ENCODE measurements at places on chromosomes 6 and 20. TPM values are rescaled to one million over a fixed set of nuclear protein-coding genes. Genes with fewer than 3 reads are reported as not detected.

- peaks cover 7% of the 10 kb centered on the region for H3K27me3 ChIP-seq
- H3K36me3 ChIP-seq, result no peaks in the 10 kb centered on the region
- no peak for DNase-seq
- H3K4me3 ChIP-seq, result no peak overlapping the region
- H3K4me1 ChIP-seq, result peaks cover 11% of the 10 kb centered on the region
- H3K27ac ChIP-seq, result no peak overlapping the region
These were observed 4.3 kb downstream of the CRIP3 start for GRCh38 chr6:43304361-43304760.

GRCh38 chr20:61400499-61400898, 148.4 kb downstream of the CDH4 start:
- DNase-seq, result no peak
- no peaks in the 10 kb centered on the region for H3K27me3 ChIP-seq
- no peak overlapping the region for H3K4me3 ChIP-seq
- H3K4me1 ChIP-seq, result no peaks in the 10 kb centered on the region

DNA sequence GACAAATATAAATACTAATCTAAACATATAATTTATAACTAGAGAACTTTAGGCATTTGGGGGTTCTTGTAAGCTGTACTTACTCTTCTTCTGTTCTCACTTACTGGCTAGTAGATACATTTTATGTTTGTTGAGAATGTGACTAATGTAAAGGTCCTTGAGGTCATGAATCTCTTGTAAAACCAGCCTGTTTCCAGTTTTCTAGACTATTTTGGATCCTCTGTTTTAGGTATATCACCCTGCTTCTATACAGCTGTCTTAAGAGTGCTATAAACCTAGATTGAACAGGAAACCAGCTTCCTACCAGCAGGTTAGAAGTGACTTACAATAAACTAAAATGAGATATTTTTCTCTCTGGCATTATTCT, 134.2 kb downstream of the PLCB4 start:
- H3K4me1 ChIP-seq, result peaks cover 5% of the 10 kb centered on the region
- H3K4me3 ChIP-seq, result no peak overlapping the region
- no peaks in the 10 kb centered on the region for H3K36me3 ChIP-seq

Gene SSTR4
- not detected for total RNA-seq

Gene C6orf15
- not detected for total RNA-seq

Gene TRIM10
- total RNA-seq, result not detected

DNA sequence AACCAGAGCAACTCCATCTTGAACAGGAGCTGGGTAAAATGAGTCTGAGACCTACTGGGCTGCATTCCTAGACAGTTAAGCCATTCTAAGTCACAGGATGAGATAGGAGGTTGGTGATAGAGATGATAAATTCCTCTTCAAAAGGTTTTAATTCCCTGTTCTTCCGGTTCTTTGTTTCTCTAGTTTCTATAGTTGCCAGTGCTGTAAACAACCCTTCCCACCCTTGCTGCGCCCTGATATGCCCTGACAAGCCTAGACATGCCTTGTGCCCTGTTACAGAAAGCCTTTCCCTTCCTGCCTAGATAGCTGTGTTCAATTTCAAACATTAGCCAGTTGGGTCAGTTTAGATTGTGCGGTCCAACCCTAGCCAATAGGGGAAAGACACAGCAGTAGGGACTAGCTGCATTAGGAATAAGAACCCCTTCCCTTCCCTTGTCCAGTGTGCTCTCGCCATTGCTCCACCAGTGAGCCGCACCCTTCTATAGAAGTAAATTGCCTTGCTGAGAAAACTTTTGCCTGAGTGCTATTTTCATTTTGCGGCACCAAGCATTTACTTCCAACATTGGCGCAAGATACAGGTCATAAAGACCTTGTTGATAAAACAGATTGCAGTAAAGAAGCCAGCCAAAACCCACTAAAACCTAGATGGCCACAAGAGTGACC, 52.5 kb upstream of the CCN2 start:
- H3K36me3 ChIP-seq, result no peaks in the 10 kb centered on the region
- H3K4me1 ChIP-seq, result peaks cover 7% of the 10 kb centered on the region
- no peak for DNase-seq
- no peak overlapping the region for H3K4me3 ChIP-seq

DNA sequence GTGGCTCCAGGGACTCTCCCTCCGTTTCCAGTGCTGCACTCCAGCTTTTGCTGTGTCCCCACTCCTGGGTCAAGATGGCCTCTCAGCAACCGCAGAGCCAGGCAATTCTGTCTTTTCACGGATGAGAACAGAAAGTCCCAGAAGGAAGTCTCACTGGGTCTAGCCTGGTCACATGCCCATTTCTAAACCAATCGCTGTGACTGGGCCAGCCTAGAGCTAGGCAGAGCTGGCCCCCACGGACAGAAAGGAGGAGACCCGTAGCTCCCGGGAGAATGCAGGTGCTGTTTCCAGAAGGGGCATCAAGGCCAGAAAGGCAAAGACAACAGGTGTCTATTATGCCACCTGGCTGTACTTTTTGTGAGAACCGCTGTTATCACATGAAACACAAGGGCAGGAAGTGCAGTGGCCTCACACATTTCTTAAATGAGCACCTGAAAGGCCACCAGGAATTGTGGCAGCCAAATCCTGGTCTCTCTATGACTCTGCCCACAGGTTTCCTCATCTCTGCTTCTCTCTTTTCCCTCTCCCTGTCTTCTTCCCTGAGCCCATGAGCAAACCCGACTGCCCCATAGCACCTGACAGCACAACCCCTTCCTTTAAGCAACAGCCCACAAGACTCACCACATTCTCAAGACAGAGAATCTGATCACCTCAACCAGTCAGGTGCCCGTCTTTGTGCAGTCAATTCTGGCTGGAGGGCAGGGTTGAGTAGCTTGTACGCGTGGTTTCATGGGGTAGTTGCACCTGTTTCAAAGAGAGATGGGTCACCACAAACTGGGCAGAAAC, 37.1 kb upstream of the B4GALT5 start:
- no peak overlapping the region for H3K4me3 ChIP-seq
- no peak for DNase-seq
- peaks cover 18% of the 10 kb centered on the region for H3K4me1 ChIP-seq
- H3K27me3 ChIP-seq, result no peaks in the 10 kb centered on the region
- peak overlapping the region; percentile 42 for H3K27ac ChIP-seq

DNA sequence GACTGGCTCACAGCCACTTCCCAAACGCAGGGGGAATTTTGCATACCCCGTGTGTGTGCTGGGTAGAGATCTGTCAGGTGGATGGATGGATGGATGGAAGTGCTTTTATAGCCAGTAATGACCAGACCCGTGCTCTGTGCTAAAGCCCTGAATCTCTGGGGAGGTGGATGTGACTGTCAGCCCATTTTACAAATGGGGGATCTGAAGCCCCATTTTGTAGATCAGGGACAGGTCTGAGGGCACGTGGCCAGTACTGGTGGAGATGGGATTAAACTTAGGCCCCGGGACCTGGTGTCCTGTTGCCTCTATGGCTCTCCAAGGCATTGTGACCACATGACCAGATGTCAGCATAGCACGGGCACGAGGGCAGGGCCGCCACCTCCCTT, 38.2 kb upstream of the ZBP1 start:
- no peak for DNase-seq
- H3K27ac ChIP-seq, result no peak overlapping the region
- no peak overlapping the region for H3K4me3 ChIP-seq

- no peak overlapping the region for H3K4me3 ChIP-seq
- H3K36me3 ChIP-seq, result no peaks in the 10 kb centered on the region
- no peaks in the 10 kb centered on the region for H3K27me3 ChIP-seq
- peaks cover 42% of the 10 kb centered on the region for H3K4me1 ChIP-seq
- DNase-seq, result no peak
- H3K27ac ChIP-seq, result no peak overlapping the region
These were observed 80.1 kb downstream of the UTRN start for GRCh38 chr6:144365271-144365670.

Measured in upper lobe of right lung (tissue), 1 donor.